ENCODE measurements at places on chromosomes 2 and 18.

GRCh38 chr18:46821856-46822711, 65.2 kb upstream of the ST8SIA5 start:
- no peak for DNase-seq

DNA sequence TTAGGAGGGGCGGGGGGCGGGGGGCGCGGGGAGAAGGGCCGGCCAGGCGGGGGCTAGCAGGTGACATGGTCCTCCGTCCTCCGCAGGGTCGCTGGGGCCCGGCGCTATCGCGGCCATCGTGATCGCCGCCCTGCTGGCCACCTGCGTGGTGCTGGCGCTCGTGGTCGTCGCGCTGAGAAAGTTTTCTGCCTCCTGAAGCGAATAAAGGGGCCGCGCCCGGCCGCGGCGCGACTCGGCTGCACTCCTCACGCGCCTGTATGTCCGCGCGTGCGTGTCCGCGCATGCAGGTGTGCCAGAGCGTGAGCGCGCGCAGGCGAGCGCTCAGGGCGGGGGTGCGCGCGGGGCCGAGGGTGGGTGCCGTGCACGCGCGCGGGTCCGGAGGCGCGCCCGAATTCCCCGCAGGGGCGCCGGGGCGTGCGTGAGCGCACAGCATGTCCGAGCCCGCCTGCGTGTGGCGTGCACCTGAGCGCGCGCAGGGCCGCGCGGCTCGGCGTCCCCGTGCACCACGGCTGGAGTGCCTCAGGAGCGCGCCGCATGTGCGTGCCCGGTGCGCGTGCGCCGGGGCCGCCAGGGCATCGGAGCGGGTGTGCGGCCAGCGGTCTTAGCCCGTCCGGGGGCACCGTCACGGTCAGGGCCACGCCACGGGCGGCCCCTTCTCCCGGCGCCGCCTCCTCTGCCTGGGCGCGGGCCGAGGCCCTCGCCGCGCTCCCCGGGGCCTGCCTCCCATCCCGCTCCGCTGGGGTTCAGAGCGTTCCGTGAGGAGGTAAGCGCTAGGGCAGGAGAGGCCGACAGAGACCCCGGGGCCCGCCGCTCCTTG, 6.3 kb downstream of the SNORC start:
- peak; percentile 78 for DNase-seq

DNA sequence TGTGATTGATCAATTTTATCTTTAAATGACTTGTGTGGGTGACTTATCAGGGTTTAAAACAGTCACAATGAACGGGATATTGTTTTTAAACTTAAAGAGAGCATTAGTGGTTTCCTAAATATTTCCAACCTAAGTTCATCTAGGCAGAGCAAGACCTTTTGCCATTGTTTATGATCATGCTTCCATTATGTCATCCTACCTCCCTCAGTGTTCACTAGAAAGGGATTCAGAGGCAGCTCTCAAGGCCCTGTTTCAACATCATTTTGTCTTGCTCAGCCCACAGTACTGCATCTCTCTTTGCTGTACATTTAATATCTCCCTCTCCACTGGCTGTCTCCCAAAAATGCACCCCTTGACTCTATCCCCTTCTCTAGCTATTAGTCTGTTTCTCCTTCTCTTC, 21.5 kb upstream of the PELI1 start:
- no peak for DNase-seq

- no peak for DNase-seq
These were observed 1263.4 kb downstream of the DSC3 start for GRCh38 chr18:29779096-29779495.

- DNase-seq: peak; percentile 8
These were observed 25.9 kb downstream of the GCG start for GRCh38 chr2:162126111-162126519.

DNA sequence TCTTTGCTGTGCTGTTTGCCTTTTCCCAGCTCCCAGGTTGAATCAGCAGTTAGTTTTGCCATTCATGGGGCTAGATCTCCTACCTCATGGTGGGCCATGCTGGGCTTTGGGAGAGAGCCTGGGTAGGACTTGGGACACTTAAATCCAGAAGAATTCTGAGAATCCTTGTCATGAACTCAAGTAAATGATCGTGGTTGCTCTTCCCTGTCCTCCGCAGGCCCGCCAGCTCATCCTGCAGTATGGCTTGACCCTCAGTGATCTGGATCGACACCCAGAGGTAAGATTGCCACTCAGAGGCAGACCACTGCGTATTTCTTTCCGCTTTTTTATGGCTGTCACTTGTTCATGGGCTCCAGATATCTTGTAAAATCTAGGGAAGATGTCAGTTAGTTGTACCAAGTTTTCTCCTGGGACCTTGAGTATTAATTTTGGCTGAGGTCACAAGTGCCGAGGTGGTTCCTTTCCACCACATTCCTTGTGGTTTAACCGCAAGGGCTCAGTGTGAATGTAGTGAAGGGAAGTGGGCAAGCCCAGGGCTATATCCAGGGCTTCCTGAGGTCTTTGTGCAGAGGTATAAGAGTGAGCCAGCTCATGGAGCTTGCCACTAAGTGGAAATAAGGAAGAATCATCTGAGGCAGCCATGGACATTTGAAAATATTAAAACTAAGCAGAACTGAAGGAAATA, 37.7 kb downstream of the RPIA start:
- no peak for DNase-seq

- no peak for DNase-seq
These were observed 679.1 kb upstream of the CDH2 start for GRCh38 chr18:28855989-28856388.

DNA sequence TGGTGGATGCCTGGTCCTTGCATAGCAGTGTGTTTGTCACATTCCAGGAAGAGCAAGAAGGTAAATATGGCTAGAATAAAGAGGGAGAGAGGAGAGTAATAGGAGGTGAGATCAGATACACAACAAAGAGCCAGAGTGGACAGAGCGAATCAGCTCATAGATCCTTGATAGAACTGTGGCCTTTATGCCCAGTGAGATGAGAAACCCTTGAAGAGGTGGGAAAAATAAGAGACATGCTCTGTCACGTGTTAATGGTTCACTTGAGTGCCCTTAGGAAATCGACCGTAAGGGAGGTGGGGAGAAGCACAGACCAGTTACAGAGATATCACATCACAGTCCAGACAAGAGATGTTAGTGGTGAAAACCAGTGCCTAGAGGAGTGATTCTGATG, 84.7 kb upstream of the RAB27B start:
- no peak for DNase-seq

Data from NCI-H524 (cell line).